ENCODE measurements at places on chromosomes 2 and 18.

DNA sequence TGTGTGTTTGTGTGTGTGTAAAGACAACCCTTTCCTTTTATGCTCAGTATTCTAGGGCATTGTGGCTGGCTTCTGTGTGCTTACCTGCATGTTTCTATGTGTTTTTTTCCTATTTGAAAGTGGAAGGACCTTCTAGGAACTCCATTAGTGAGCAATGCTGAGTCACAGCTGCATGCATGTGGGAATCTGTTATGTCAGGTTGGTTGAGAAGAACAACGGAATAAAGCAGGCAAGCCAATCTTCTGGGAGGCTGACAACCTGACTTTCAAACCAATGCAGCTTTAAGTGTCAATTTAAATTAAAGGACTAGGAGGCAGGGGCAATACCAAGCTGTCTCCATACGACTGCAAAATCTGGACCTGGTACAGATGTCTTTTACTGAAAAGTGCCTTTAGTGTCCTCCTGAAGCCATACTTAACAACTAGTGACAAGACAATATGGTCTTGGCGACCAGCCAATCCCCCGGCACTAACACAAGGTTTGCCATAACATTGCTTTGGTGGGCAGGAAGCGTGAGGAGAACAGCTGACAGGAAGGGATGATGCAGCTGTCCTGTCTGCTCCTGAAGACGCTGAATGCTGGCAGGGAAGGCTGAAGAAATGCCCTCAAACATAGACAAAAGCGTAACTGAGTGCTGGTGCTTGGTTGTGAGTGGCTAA lies 514.7 kb upstream of the CDH7 start:
- no peak for DNase-seq

DNA sequence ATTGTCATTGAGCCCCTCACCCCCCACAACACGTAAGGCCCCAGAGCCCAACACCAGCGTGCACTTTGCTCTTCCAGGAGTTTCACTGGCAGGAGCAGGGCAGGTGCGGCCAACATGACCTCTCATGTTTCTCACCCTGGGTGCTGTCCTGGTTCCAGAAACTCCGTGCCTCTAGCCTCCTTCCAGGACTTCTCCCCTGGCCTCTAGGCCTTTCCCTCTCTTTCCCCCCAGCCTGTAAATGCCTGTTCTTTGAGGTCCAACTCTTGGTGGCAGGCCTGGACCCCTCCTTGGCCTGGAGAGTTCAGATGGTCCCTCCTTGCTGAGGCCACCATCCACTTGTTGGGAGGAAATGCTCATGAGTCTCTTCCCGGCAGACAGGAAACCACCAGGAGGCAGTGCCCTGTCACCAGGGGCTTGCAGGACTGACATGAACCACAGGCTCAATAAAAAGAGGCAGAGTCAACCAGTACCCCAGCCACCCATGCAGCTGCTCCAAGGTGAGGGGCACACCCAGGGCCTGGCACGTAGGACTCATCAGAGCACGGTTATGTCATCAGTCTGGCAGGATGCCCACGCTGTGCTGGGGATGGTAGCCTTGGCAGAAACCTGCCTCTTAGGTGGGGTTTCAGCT lies 1.5 kb downstream of the MALL start:
- peak; percentile 40 for DNase-seq

- no peak for DNase-seq
These were observed 60.0 kb downstream of the GCA start for GRCh38 chr2:162403884-162404283.

GRCh38 chr18:58288921-58289797 lies 245.1 kb downstream of the NEDD4L start:
- peak; percentile 15 for DNase-seq

GRCh38 chr2:237895544-237896506 lies 36.4 kb downstream of the RAMP1 start:
- no peak for DNase-seq

DNA sequence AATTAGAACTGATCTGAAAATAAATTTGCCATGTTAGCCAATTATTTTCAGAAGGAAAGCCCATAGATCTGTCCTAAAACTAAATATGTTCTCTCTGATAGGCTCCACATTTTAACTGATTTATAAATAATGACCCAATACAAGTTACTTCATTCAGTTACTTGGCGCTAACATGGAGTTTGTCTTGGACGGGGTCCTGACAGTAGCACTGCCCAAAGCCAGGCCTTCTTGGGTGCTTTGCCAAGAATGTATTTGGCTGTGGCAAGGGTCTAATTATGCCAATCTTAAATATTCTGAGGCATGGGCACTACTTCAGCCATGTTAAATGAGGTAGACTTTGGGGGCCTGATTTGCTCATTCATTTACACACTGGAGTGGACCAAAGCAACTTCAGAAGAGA lies 135.0 kb upstream of the PKDCC start:
- DNase-seq, result no peak

DNA sequence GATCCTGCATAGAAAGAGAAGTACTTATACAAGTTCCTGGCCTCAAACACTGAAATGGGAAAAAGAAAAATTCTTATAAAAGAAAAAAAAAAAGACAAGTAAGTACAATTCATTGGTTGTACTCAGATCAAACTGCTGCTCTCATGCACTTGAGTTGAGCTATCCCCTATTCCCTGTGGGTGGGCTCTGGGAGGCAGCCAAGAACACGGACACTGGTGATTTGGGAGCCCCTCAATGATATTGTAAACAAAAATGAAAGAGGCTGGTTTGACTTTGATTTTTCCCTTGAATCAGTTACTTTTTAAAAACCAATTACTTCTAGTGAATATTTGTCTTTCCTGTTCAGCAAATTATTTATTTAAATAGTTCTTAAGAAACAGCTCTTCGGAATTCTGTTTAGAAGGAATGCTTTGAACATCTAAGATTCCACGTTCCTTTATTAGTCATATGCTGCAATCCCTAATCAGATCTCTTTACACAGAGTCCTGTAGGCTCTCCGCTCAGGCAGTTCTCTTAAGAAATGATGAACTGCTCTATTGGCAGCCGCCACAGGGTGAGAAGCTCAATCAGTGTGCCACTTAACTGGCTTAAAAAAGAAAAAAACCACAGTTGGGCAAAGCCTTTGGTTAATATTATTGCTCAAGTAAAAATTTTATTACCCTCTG lies 225.1 kb downstream of the TMEM182 start:
- no peak for DNase-seq

- no peak for DNase-seq
These were observed 64.2 kb upstream of the CDCA7 start for GRCh38 chr2:173290518-173290917.

DNA sequence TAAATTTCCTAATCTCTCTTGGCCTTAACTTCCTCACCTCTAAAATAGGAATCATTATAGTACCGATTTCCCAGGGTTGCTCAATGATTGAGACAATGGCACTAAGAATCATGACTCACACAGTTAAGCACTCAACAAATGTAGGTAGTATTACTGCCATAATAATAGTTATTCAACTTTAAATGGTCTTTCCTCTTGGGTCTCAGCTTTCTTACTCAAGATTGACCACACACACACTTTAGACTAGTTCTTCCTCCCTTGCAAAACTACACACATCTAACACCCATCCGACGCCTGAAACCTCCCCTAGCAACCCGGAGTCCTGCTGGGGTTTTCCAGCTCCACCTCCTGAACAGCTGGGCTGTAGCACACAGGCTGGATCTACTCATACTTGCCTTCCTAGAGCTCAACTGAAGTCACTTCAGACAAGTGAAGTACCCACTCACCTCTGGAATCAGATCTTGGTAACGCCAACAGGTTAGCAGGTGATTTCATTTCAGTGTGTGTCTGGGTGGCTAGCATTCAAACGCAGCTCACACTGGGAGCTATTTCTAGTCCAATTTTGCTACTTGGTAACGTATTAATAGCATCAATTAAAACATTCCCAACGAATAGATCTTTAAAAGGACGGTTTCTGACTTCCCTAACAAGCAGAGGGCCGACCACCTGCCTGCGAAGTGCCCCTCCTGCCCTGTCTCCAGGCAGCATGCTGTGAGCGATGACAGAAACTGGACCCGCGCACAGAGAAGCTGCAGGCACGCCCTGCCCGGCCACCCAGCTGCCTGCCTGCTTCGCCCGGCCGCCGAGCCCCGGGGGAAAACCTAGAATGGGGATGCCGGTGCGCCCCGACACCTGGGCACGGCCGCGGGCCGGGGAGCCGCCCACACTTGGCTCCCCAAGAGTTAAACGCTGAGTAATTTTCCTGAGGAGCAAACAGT lies 1.1 kb downstream of the UXS1 start:
- DNase-seq, result peak; percentile 48

- peak; percentile 29 for DNase-seq
These were observed 19.4 kb downstream of the KLHL29 start for GRCh38 chr2:23404426-23404825.

- no peak for DNase-seq
These were observed 21.5 kb downstream of the RPL37A start for GRCh38 chr2:216520112-216520511.

DNA sequence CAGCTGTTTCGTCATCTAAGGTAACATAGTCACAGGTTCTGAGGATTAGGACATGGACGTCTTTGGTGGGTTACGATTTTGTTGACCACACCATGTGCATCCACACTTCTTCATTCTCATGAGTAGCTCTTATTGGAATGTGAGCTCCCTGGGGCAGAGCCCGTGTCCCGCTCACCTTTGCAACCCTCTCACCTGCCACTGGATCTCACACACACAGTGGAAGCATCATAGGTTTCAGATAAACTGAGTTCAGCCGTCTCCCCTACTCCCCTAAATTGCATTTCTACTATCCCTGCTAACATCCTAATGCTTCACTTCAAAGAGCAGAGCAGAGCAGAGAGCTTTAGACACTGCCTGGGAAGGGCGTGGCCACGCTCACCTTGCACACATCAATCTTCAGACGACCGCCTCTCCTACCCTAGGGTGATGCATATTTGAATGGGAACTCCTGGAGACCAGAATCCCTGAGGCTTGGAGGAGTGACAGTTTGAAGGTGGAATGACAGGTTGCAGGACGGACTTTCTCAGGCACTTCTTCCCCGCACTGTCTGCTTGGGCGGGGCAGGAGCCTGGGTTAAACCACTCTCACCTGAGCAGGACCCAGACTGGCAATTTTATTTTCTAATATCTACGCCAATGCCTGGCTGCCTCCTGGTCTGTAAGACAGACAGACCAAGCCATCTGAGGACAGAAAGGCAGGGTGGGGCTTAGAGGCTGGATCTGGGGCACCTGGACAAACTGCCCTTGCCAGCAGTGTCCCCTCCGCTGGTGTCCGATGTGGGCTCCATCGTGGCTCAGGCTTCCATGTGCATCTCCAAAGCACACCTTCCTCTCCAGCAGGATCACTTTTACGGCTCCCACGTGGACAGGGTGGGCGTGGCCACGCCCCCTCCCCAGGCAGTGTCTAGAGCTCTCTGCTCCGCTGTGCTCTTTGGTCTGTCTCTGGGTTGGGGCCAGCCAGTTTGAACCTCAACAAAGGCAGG lies 229.5 kb upstream of the COPS8 start:
- no peak for DNase-seq

DNA sequence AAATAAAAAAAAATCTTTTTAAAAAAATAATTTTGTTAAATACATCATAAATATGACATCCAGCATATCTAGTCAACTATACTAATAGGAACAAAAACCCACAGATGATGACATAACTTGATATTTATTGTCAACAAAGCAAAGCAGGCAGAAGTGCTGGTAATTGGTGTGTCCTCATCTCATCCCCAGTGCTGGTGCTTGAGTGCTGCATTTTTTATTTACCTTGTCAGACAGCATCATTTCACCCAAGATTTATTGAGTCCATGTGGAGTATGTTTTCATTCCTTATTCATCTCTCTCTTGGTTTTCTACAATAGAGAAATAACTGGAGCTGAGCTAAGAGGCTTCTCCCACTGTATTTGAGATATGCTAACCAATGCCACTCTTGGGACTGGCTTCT lies 191.6 kb upstream of the SLC14A2 start:
- DNase-seq, result peak; percentile 58

DNA sequence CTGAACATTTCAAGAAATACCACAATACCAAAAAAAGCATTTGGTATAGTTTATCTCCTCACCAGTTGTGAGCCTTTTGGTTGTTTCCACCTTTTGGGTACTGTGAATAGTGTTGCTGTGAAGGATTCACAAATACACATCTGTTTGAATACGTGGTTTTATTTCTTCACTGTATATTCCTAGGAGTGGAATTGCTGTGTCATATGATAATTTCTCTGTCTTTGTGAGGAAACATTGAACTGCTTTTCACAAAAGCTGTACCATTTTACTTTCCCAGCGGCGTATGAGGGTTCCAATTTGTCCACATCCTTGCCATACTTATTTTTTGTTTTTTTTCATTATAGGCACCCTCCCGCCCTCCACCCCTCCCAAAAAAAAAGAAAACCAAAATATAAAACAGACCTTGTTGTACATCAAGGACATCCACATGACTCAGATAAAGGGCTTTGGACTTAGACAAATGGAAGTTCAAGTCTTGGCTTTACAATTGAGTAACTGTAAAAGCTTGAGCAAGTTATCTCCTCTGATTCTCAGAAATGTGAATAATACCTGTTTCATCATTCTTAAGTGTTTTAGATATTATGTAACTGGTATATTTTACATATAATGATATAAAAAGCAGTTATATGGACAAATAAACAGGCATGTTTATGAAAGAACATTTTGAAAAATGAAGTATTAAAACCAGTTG lies 19.0 kb downstream of the UBE2E3 start:
- DNase-seq, result no peak

DNA sequence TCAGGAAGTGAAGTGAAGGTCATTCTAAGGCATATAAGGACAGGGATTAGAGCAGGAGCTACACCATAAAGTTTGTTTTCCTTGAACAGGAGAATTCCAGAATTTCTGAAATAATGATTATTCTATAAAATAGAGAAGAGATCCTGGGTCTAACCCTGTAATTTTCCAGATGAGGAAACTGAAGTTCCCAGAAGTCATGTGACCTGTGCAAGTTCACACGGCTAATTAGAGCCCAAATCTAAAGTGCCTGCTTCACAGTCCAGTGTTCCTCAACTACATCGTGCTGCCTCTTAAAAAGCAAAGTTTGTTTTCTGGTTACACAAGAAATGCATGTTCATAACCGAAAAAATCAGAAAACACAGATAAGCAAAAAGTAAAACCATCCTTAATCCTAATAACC lies 34.9 kb downstream of the PLB1 start:
- no peak for DNase-seq

- no peak for DNase-seq
These were observed 184.5 kb downstream of the INO80D start for GRCh38 chr2:205901491-205901890.

- no peak for DNase-seq
These were observed 176.1 kb upstream of the ZFP36L2 start for GRCh38 chr2:43402452-43402937.

DNA sequence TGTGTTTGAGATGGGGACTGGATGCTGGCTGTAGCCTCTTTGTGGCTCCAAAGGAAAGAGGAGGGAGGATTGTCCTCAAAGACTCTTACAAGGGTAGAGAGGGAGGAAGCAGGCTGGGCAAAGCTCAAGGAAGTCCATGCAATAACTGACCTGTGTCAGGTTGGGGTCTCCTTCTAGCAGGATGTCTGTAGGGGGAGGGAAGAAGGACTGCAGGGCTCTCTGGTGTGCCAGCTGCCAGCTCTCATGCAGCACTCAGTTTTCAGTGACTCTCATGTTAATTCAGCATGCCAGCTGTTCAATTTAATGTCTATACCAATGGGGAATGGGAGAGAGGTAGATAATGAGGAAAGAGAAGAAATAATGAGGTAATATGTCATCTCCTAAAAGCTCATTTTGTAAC lies 85.3 kb upstream of the RANBP2 start:
- DNase-seq, result peak; percentile 78

- DNase-seq, result peak; percentile 63
These were observed 12.8 kb upstream of the GBX2 start for GRCh38 chr2:236180831-236181453.

- no peak for DNase-seq
These were observed 39.4 kb upstream of the GALR1 start for GRCh38 chr18:77210249-77210648.

Measured in NCI-H2029 treated with DMSO at 0.1 percent for 48 hours (cell line).